ENCODE measurements at places on chromosomes 4 and X. TPM values are rescaled to one million over a fixed set of nuclear protein-coding genes. Genes with fewer than 3 reads are reported as not detected.

Gene YIPF7
- not detected for total RNA-seq

Gene FIP1L1
- total RNA-seq, result 57.9 TPM

Gene SORBS2
- 268 TPM for total RNA-seq

Gene LDB2
- 34.1 TPM for total RNA-seq

Gene RAB9B
- total RNA-seq, result 7.7 TPM

Gene SLC49A3
- total RNA-seq, result 9.1 TPM

Gene PARM1
- total RNA-seq, result 263 TPM

Gene TAPT1
- total RNA-seq, result 34.4 TPM

Gene ELMOD2
- 26.1 TPM for total RNA-seq

Gene SPIN2A
- 0.54 TPM for total RNA-seq

Gene P2RY8
- 4.2 TPM for total RNA-seq

Gene FATE1
- not detected for total RNA-seq

Gene PDE5A
- total RNA-seq, result 158 TPM

DNA sequence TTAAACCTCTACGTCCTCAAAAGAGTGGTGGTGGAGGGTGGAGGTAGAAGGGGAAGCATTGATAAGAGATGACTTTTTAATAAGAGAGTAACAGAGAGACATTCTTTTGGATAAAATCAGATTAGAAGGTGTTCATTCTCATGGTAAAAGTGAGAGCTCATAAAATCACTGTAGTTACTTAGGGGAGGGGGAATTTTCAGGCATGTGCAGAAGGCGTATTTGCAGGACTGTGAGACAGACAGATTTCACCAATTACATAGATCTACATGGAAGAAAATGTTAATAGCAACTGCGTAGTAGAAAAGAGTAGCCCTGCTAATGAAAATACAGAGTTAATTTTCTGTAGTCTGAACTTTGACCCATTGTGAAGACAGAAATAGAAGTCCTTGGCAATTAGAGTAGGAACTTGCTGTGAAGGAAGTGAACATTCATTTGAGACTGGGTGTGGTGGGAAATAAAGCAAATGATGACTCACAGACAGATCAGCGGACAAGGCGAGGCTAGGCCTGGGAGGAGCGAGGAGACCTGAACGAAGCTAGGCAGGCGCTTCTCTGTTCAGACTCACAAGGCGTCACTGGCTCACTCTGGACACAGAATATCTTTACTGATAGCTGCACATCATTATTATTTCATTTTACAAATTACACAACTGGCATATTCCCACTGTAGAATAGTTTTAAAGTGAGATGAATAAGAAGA, 57.2 kb upstream of the FAM9C start:
- DNase-seq, result peak; percentile 21
- H3K27me3 ChIP-seq, result no peaks in the 10 kb centered on the region
- peaks cover 6% of the 10 kb centered on the region for H3K4me1 ChIP-seq
- H3K27ac ChIP-seq, result peak overlapping the region; percentile 61
- no peaks in the 10 kb centered on the region for H3K36me3 ChIP-seq
- H3K4me3 ChIP-seq, result no peak overlapping the region

DNA sequence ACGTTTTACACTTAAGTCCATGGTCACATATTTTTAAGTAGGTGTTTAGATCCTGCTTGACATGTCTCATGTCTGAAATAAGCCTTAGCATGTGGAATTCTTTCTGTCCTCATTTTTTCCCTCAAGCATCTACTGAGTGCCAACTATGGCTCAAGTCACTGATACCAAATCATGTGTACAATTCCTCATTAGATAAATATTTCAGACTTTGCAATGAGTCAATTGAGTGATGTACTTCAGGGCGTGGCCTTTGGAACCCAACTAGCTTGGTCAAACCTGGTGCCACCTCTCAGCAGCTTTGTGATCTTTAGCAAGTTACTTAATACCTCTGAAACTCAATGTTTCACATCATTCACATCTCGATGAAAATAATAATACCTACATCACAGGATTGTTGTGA, 12.6 kb upstream of the JADE1 start:
- H3K27ac ChIP-seq, result no peak overlapping the region
- no peaks in the 10 kb centered on the region for H3K27me3 ChIP-seq
- no peak overlapping the region for H3K4me3 ChIP-seq
- H3K36me3 ChIP-seq, result no peaks in the 10 kb centered on the region
- no peak for DNase-seq
- peaks cover 10% of the 10 kb centered on the region for H3K4me1 ChIP-seq

DNA sequence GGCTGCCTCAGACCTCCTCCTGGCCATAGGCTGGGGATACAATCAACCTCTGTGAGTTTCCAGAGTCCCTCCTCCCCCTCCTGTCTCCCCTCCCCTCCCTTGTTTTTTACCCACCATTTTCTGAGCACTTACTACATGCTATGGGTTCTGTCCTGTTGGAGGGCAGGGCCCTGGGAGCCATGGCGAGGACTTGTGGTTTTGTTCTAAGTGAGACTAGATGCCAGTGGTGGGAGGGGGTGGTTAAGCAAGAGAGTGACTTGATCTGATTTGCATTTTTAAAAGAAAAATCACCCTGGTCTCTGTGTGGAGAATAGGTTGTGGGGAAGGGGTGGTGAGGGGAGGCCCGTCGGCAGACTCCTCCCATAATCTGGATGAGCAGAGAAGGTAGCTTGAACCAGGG, 39.5 kb downstream of the EFNB1 start:
- no peaks in the 10 kb centered on the region for H3K4me1 ChIP-seq
- H3K27me3 ChIP-seq, result no peaks in the 10 kb centered on the region
- H3K36me3 ChIP-seq, result no peaks in the 10 kb centered on the region

- no peak overlapping the region for H3K4me3 ChIP-seq
- no peak for DNase-seq
- no peaks in the 10 kb centered on the region for H3K4me1 ChIP-seq
- no peaks in the 10 kb centered on the region for H3K27me3 ChIP-seq
- H3K27ac ChIP-seq, result no peak overlapping the region
Measured at GRCh38 chrX:133921764-133922389, 63.5 kb downstream of the GPC3 start.

DNA sequence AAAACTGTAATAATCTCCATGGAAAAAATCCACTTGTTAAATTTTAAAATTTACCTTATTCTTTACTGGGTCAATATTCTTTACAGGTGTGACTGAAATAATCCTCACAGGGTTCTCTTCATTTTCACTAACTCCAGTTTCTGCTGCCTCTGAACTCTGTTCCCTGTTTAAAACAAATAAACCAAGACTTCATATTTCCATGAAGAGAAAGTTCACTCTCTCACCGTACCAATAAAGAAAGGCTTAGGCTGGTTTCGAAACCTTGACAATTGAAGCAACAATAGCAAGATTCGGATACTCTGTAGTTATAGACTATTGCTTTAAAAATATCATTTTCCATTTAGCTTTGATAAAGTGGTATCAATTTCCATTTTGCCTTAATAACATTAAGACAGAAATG, 135.8 kb downstream of the PDS5A start:
- no peak for DNase-seq
- H3K27ac ChIP-seq, result no peak overlapping the region
- no peaks in the 10 kb centered on the region for H3K27me3 ChIP-seq
- no peak overlapping the region for H3K4me3 ChIP-seq

DNA sequence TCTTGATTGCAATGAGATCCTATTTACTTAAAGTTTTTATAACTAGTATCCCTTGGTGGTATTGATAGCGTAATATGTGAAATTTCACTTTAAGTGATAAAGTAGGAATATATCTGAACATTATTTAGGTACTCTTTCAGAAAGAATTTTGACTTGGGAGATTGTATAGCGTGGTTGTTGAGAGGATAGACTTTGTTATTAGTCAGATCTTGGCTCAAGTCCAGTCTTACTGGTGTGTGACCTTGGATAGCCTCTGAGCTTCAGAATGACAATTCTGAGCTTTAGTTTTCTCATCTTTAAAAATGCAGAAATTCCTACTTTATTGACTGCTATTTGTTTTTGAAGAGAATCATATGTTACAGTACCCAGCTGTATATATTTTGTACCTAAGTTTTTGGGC, 32.6 kb downstream of the DCK start:
- H3K27ac ChIP-seq, result no peak overlapping the region
- H3K36me3 ChIP-seq, result no peaks in the 10 kb centered on the region
- H3K27me3 ChIP-seq, result no peaks in the 10 kb centered on the region

GRCh38 chr4:11179796-11180195, 248.9 kb downstream of the HS3ST1 start:
- H3K4me1 ChIP-seq, result peaks cover 5% of the 10 kb centered on the region
- no peaks in the 10 kb centered on the region for H3K27me3 ChIP-seq
- no peak overlapping the region for H3K4me3 ChIP-seq
- H3K36me3 ChIP-seq, result no peaks in the 10 kb centered on the region

- no peak for DNase-seq
- no peaks in the 10 kb centered on the region for H3K27me3 ChIP-seq
- H3K4me3 ChIP-seq, result no peak overlapping the region
- no peak overlapping the region for H3K27ac ChIP-seq
Measured at GRCh38 chrX:151780621-151781020, 46.1 kb downstream of the CNGA2 start.

GRCh38 chr4:16852228-16852627, 46.2 kb downstream of the LDB2 start:
- H3K36me3 ChIP-seq, result no peaks in the 10 kb centered on the region
- no peak overlapping the region for H3K4me3 ChIP-seq
- DNase-seq, result no peak

DNA sequence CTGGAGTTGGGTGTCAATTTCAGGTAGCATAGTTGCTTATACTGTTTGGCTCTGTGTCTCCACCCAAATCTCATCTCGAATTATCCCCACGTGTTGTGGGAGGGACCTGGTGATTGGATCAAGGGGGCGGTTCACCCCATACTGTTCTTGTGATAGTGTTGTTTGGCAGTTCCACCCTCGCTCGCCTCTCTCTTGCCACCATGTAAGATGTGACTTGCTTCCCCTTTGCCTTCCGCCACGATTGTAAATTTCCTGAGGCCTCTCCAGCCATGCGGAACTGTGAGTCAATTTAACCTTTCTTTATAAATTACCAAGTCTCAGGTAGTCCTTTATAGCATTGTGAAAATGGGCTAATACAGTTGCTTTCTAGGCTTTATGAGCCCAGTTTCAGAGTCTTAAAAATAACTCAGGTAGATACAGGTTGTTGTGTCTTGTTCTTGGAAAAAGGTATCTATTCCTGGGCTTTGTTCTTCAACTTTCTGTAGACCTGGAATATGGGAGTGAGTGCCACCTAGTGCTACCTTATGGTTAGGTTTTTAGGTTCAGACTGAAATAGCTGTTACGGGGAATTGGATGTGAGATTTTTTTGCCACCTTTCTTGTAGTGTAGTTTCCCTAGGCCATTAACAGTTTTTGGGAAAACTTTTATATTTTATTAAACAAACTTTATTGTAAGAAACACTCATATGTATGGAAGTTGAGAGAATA, 15.6 kb downstream of the PGK1 start:
- H3K4me3 ChIP-seq, result no peak overlapping the region
- DNase-seq, result no peak
- H3K4me1 ChIP-seq, result no peaks in the 10 kb centered on the region
- H3K36me3 ChIP-seq, result peaks cover 37% of the 10 kb centered on the region
- no peaks in the 10 kb centered on the region for H3K27me3 ChIP-seq

GRCh38 chr4:186236126-186236525, 8.8 kb downstream of the KLKB1 start:
- no peaks in the 10 kb centered on the region for H3K27me3 ChIP-seq
- H3K36me3 ChIP-seq, result no peaks in the 10 kb centered on the region
- no peak overlapping the region for H3K4me3 ChIP-seq
- DNase-seq, result no peak
- H3K4me1 ChIP-seq, result no peaks in the 10 kb centered on the region
- H3K27ac ChIP-seq, result no peak overlapping the region

- DNase-seq, result no peak
- H3K27me3 ChIP-seq, result no peaks in the 10 kb centered on the region
- H3K36me3 ChIP-seq, result no peaks in the 10 kb centered on the region
- no peak overlapping the region for H3K27ac ChIP-seq
- no peaks in the 10 kb centered on the region for H3K4me1 ChIP-seq
Measured at GRCh38 chr4:36872679-36873078, 371.9 kb upstream of the NWD2 start.

Data from thoracic aorta (tissue), 2 donors.